ENCODE measurements at places on chromosomes 2 and 18.

GRCh38 chr2:200767111-200767885 is 44.4 kb upstream of the BZW1 start:
- no peak for DNase-seq

- DNase-seq: no peak
Measured at GRCh38 chr18:10160251-10160650, 246.4 kb downstream of the VAPA start.

- DNase-seq: no peak
Measured at GRCh38 chr18:27667064-27667463, 482.0 kb upstream of the CHST9 start.

GRCh38 chr18:79458131-79458838 is 62.6 kb downstream of the NFATC1 start:
- no peak for DNase-seq

All from SK-N-MC (cell line).